BJ (cell line): ENCODE measurements at places on chromosomes 2 and 18.

DNA sequence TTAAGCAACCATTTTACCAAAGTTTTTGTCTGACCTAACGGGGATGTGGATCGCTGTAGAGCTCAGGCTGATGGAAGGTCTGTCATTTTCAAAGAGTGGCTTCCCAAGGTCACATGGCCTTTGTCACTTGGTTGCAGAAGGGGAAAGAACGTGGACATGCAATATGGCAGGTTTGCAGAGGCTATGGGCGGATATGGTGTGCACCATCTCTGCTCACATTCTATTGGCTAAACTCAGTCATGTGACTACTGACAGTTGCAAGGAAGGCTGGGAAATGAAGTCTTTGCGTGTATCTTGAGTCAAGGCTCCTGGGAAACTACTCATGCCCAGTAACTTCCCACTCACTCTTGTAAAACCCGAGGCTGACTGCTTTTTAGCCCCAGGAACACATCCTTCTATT lies 96.8 kb downstream of the ST6GAL2 start:
- DNase-seq, result no peak

DNA sequence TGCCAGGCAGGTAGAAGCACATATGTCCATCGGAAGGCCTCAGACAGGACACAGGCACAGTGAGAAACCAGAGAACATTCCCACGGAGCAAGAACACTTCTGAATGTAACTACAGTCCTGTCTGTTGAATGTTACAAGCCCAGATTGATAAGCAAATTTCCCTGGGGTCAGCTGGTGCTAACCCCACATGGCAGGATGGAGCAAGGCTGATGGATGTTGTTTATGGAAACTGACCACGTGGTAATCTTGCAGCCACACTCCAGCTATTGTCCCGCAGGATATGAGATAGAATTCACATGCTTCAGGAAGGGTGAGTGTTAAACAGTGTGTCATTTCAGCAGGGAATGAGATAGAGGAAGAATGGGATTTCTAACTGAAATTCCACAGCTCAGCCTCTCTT lies 138.8 kb upstream of the COPS8 start:
- DNase-seq, result no peak

DNA sequence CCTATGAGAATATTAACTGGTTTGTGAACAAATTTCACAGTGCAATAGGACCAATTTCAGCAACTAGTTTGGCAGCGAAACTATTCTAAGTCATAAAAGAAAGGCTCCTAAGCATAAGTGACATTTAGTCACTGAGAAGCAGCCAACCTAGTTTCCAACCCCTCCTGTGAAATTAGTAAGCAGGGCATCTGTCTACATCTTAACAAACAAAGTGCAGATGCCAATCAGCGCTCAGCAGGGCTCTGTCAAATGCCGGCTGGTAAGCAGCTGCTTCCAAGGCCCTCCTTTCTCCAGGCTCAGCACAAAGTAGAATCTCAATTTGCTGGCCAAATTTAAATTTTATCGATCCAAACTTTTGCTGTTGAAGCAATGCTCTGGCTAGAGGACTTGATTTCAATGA lies 124.7 kb downstream of the ICOS start:
- DNase-seq, result no peak

DNA sequence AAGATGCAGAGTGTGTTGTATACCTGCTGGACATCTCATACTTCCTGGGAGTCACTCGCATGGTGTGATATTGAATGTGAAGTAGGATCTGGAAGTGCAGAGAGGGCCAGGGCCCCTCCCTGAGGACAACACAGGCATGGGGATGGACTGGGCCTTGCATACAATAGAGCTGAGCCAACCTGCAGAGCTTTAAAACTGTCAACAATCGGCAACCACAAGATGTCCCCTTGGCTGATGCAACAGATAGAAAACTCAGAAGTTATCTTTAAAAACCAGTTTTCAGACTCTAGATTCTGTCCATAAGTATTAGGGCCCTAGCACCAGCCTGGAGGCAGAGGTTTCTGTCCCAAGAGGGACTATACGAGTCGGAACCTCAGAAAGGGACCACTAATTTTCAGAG lies 19.7 kb downstream of the EVA1A start:
- DNase-seq, result no peak

DNA sequence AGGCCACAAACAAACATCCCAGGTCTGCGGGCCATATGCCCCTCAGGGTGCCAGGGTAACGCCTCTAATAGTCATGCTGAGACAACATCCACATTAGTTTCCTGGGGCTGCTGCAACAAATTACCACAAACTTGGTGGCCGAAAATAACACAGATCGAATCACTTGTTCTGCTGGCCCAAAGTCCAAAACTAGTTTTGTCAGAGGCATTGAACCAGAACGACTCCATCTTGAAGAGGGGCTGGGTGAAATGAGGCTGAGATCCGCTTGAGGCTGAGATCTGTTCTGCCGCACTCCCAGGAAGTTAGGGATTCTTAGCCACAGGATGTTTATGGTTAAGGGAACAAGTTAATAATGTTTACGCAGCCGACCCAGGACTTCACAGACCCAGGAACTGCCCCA lies 66.7 kb downstream of the COPS8 start:
- no peak for DNase-seq

GRCh38 chr2:198641161-198641560 lies 816.6 kb downstream of the SATB2 start:
- DNase-seq, result peak; percentile 33

GRCh38 chr2:8790739-8791162 lies 46.7 kb downstream of the KIDINS220 start:
- no peak for DNase-seq

GRCh38 chr18:9697121-9697520 lies 11.0 kb upstream of the RAB31 start:
- DNase-seq, result no peak

- no peak for DNase-seq
These were observed 345.3 kb upstream of the CDH20 start for GRCh38 chr18:60987963-60988362.

GRCh38 chr2:117763804-117764203 lies 50.7 kb upstream of the DDX18 start:
- DNase-seq, result no peak

- no peak for DNase-seq
These were observed 293.9 kb upstream of the DLGAP1 start for GRCh38 chr18:4748975-4749374.

DNA sequence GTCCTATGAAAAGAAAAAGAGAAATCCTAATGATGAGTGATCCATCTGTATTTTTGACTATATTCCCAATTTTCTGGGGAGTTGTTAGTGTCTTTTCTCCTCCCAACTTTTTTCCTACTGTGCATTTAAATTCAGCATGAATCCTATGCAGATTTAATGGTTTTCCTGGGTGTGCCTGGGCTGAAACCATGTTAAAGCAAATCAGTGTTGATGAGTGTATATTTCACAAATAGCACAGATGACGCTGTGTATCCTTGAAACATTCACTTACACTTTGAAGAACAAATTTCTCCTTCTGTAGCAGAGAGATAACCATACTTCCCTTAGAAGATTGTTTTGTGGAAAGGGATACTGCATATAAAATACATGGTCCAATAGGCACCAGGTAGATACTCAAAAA lies 114.3 kb downstream of the TRIB2 start:
- DNase-seq, result no peak

GRCh38 chr2:110878150-110878549 lies 145.8 kb downstream of the ACOXL start:
- no peak for DNase-seq

- no peak for DNase-seq
These were observed 105.3 kb downstream of the GORASP2 start for GRCh38 chr2:171034315-171034714.

GRCh38 chr2:14861181-14861580 lies 228.7 kb downstream of the LRATD1 start:
- DNase-seq, result no peak

DNA sequence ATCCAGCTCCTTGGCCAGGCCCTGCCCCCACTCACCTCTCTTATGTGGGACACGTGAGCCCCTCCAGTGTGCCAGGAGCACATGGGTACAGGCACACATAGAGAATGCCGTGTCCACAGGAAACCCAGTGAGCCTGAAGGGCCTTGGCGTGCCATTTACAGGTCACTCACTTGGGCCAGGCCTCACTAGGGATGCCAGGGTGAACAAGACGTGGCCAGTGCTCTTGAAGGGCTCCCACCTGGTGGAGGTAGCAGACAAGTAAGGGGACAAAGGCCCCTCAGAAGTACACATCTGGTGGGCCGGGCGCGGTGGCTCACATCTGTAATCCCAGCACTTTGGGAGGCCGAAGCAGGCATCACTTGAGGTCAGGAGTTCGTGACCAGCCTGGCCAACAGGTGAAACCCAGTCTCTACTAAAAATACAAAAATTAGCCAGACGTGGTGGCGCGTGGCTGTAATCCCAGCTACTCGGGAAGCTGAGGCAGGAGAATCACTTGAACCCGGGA lies 15.1 kb upstream of the C1QL2 start:
- no peak for DNase-seq

- no peak for DNase-seq
These were observed 5.3 kb downstream of the MYL1 start for GRCh38 chr2:210309548-210310233.

GRCh38 chr2:569681-570080 lies 107.5 kb downstream of the TMEM18 start:
- no peak for DNase-seq

DNA sequence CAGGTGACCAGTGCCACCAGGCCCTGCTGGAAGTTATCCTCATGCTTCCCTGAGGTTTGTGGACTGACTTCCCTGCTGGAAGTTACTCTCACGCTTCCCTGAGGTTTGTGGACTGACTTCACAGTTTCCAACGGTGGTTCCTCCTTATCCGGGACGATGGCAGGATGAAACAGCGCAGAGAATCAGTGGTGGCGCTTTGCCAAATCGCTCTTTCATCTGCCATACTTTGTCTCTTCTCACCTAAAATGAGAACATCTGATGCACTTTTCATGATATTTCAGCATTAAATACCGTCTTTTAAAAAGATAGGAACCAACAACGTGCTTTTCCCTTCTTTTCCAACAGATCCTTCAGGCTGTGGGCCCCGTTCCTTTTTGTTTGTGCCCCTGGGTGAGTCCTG lies 183.3 kb downstream of the LDLRAD4 start:
- DNase-seq, result no peak

DNA sequence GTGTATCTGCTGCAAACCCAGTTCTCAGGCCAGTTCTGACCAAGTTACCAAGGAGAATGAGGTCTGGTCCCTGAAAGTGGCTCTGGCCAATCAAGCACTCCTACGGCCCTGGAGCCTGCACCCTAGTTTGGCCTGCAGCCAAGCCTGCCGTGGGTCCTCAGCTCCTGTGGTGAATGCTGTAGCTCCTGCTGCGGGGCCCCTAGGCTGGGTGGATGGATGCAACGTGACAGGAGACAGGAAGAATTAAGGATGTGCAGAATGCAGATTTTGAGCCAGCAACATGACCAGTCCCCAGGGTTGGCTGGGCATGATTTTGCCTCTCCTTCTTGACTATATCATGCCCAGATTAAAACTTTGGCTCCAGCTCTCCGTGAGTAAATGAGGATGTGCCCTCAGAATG lies 97.2 kb downstream of the SMAD7 start:
- DNase-seq, result no peak

GRCh38 chr2:71602115-71602495 lies 148.7 kb downstream of the DYSF start:
- DNase-seq, result no peak

DNA sequence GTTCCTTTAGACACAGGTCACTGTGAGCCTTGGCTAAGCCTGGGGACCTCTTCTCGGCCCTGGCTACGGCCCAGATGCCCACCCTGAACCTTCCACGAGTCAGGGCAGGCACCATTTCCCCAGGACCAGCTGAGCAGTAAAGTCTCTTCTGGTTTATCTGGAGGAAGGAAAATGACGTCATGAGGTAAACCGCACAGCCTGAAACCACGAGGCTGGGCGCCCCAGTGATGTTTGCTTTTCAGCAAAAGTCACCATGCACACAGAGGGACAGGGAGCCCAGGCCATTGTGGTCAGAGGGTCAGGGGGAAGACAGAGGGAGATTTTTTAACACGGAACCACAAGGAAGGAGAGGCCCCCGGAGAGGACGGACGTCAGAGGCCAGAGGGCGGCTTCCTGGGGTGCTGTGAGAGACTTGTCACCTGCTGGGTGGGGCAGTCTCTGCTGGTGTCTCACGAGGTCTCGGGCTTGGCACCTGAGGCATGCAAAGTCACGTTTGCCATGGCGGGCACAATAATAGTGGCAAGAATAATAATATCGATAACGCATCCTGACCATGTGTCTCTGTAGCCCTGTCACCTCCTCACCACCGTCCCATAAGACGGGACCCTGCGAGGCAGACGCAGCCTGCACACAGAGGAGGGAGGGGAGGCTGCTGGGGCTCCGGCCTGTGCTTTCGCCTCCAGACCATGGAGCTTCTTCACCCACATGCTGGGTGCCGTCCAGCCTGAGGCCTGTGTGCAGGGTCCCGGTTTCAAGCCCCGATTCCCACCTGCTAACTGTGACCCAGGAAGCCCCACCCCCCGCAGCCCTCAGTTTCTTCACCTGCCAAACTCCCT lies 33.2 kb upstream of the FOSL2 start:
- no peak for DNase-seq

DNA sequence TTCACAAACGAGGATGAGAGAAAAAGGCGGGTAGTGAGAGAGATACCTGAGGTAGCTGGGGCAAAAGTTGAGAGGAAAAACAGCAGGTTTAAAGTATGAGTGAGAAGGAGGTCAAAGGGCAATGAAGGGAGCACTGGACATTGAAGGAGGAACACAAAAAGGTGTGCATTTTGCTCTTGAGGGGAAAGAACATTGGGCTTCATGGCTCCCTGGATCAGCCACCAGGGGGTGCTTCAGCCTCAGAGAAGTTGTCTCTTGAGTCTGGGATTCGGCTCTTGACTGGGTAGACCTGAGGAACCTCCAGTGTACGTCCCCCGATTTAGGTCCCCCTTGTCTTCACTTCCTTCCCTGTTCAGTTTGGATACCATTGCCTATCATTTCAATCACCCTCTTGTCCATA lies 128.5 kb downstream of the RAPGEF4 start:
- no peak for DNase-seq

GRCh38 chr2:122800781-122801180 lies 1045.3 kb downstream of the TSN start:
- DNase-seq, result no peak

GRCh38 chr2:101419096-101419663 lies 31.9 kb upstream of the CREG2 start:
- no peak for DNase-seq

GRCh38 chr18:5420906-5421305 lies 122.9 kb downstream of the EPB41L3 start:
- no peak for DNase-seq

DNA sequence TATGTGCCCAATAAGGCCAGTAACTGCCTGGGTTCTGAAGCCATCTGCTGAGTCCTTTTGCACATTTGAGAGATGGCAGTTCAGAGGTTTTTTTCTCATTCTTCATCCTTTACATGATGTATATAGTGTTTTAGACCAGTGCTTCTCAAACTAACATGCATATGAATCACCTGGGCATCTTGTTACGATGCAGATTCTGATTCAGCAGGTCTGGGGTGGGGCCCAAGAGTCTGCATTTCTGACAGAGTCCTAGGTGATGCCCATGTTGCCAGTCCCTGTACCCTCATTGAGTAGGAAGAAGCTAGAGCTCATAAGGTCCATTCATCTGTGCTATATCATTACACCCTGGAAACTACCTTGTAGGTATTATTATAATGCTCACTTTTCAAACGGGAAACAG lies 3.8 kb downstream of the SMYD5 start:
- DNase-seq, result no peak
